ENCODE measurements at places on chromosomes 5 and 9. TPM values are rescaled to one million over a fixed set of nuclear protein-coding genes. Genes with fewer than 3 reads are reported as not detected.

DNA sequence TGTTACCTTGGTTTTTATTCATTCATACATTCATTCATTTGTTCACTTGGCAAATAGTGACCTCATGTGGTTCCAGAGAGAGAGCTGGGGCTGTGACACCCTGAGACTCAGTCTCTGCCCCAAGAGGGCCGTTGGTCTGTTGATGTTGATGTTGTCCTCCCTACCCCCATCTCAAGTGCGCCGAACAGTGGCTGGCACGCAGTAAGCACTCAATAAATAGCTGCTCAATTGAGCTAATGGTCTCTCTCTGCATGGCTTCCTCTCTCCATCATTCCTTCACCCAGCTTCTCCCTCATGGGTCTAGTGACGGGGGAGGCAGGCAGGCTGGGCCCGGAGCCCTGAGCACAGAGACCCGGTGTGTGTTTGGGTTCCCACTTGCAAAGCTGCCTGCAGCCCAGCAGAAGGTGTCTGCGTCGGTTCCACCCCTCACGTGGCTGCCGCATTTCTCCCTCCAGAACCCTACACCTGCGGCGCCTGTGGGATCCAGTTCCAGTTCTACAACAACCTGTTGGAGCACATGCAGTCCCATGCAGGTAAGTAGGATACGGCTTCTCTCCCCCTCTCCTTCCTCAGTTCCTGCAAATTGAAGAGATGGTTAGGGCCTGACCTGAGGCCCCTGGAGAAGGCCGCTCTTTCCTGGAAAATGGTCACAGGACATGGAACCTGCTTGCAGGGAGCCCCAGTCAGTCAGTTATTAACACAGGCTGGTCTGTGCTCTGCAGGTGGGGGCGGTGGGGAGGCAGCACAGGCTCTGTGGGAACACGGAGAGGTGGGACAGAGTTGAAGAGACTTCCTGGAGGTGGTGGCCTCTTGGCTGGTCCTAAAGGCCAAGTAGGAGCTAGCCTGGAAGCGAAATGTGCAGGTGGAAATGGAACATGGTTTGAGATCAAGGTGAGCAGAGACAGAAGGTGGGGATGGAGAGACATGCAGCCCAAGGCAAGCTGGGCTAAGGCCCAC lies 42.0 kb downstream of the AMBP start:
- no peak for DNase-seq

- DNase-seq = no peak
These were observed 311.7 kb upstream of the HAPLN1 start for GRCh38 chr5:84032324-84032723.

Gene PRRC1
- total RNA-seq = 80.5 TPM

DNA sequence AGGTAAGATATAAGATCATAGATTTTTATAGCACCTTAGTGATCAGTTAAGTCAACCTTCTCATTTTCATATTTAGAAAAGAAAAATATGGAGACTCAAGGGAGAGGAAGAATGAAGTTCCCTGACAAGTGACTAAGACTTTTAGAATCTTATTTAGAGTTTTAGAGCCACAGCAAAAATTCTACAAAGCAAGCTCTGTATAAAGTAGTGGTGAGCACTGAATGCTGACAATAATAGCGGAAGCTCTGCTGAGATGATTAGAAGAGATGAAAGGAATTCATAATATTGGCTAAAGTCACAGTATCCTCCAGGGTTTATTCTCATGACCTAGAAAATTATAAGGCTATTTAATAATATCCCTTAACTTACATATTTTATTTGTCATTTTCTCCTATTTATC lies 316.0 kb downstream of the PDE4D start:
- DNase-seq = no peak

DNA sequence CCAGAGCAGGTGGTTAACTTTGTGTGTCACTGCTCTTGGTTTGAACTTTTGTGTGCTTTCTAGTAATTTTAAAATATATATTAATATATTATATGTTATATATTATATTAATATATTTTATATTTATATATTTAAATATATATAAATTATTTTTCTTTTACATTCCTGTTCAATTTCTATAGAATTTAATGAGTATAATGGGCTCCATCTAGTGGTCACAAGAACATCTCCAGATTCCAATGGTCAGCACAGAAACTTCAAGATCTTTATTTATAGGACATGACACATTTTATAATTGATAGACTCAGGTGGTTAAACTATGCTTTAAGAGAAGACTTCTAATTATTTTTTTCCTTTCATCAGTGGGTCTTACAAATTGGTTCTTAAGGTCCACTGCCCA lies 39.1 kb downstream of the COL23A1 start:
- DNase-seq = no peak

Gene FOXI1
- not detected for total RNA-seq

GRCh38 chr5:164326219-164326618 lies 820.8 kb downstream of the MAT2B start:
- peak; percentile 8 for DNase-seq

- DNase-seq = no peak
These were observed 257.9 kb upstream of the IRX4 start for GRCh38 chr5:2140501-2141175.

GRCh38 chr9:116189683-116190082 lies 36.1 kb downstream of the PAPPA start:
- no peak for DNase-seq
